ENCODE measurements at places on chromosomes 12 and 14.
A peak's percentile ranks its signal among the peaks of the same experiment; 100 is the strongest.

DNA sequence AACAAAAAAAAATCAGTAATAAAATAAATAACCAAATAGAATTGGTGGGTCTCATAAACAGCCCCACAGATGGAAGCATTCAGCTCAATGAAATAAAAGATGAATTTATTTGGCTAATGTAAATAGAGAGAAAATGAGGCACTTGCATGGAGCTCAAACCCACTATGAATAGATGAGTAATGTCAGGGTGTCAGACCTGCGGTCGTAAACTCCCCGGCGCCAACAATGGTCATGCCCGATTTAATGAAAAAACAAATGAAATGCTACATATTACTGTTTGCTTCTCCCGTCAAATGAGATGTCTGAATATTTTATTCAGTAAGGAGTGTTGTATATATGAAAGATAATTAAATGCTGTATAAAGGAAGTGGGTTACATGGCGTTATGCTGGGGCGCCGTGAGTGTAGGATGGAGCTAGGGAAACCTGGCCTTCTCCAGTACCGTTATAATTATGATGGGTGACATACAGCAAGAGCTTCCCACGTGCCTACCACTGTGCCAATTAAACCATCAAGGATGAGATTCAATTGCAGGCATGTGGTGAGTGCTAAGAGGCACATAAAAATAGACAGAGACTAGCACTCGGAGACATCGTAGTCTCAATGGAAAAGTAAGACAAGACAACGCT lies 648.1 kb downstream of the BCL11B start:
- no peak for DNase-seq

DNA sequence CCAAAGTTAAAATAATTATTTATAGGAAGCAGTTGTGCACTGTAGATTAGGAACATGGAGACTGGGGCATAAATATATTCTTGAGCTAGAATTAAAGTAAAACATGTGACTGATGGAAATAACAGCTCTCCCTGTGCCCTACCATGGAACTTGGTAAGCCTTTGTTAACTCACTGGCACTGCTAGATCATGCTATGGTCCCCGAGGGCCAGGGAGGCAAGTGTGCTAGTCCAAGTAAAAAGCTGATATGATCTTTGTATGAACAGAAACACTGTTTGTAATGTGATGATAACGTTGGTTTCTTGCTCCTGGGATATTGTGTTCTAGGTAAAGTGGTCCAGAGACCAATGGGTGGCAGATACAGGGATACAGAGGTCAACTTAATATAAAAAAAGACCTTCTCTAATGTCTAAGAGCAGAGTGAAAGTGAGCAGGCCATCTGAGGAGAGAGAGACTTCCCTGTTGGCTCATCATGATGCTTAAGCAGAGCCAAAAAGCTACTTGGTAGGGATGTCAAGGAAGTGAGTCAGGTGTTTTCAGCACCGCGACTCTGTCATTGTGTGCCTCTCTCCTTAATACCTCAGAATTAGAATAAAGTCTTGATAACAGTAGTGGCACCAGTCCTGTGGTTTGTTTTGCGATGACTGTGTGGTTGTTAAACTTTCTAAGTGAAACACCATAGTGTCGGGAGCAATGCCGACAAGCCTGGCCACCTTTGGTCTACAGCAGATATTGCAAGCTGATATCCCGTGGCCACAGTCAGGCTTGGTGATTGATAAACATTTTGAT lies 27.6 kb downstream of the BICD1 start:
- no peak for DNase-seq

DNA sequence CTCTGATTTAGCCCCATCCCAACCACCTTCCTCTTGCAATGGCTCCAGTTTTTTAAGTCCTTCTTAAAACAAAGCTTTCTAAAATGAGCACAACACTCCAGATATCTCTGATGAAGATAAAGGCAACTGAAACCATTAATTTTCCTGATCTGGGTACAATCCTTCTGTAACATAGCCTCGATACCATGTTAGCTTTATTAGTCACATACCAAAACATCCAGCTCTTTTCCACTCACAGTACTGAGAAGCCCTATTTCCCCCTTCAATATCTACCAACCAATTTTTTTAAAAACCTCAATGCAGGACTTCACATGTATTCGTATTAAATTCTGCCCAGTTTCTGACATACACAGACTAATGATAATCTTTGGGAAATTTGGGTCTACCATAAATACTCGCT lies 105.9 kb downstream of the MED13L start:
- no peak for DNase-seq

- DNase-seq: no peak
These were observed 7.6 kb downstream of the VPS37B start for GRCh38 chr12:122888232-122888752.

GRCh38 chr14:64970776-64971477 lies 1.2 kb downstream of the RAB15 start:
- DNase-seq: peak; percentile 70

DNA sequence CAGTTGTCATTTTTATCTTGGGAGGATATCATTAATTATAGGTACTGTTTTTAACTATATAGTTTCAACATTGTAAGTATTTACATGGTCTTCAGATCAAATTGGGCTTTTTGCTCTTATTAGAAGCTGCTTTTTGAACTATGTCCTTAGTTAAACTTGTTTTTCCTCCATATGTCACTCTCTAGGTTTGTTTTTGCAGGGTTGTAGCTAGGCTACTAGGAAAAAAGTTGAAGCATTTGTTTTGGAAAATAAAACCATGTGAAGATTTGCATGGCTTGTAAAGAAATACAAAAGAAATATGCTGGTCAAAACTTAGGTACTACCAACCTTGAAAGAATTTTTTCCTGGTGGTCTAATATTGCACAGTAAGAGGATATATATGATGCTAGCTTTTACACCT lies 3.4 kb downstream of the ARID2 start:
- DNase-seq: no peak

DNA sequence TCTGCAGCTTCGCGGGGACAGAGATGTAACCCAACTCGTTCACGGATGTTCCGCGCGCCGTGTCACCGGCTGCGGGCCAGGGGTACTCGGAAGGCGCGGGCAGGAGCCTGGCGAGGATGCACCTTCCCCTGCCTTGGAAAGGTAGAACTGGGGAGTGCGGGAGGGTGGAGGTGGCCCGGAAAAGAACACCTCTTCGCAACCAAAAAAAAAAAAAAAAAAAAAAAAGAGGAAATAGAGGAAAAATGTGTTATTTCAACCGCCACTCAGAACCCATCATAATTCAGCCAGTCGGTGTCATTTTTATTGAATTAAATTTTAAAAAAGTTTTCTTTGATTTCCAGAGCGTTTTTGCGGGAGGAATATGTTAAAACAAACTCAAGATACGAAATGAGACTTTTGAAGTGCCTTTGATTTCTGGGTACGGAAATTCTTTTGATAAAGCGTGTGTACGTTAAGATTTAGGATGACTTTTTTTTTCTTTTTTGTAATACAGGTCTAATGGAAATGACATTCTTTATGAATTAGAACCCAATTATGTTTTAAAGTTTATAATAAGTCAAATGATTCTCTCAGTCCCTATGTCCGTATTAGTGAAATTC lies 8.9 kb downstream of the CDKN1B start:
- no peak for DNase-seq

DNA sequence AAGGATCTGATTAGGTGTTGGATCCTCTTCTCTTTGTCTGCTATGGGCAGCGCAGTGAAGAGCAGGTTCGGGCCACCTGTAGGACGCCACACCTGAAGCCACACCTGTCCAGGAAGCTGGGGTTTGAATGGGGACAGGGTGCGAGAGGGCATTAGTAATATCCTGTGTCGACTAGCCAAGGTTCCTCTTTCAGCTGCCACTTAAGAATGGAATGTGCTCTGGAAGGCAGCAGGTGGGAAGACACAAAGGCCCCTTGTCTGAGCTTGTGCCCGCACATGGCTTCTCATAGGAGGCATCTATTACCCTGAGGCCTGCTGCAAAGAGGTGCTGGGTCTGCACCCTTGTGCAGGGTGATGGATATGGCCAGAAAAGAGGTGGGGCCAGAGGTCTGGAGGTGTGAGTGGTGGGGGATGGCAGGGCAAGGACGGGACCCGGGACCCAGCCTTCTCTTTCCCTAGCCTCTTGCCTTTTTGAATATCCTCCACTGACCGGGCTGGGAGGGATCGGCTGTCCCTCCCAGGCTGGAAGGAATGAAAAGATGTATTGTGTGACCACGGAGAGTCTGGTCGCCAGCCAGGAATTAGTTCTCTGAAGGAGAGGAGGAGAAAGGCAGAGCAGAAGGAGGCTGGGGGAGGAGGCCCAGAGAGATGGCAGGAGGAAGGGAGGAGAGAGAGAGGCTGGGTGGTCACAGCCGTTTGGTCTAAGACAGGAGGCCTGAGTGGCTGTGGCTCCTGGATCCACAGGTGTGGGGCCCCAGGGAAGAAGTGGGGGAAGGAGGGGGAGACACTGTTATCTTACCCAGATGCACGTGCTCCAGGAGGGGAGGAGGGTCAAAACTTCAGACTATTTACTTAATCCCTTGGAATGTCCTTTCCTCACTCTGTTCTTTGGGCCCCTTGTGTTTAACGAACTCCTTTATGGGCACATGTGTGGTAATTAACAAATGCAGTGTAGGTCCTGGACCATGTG lies 101.5 kb downstream of the SMOC1 start:
- DNase-seq: no peak

DNA sequence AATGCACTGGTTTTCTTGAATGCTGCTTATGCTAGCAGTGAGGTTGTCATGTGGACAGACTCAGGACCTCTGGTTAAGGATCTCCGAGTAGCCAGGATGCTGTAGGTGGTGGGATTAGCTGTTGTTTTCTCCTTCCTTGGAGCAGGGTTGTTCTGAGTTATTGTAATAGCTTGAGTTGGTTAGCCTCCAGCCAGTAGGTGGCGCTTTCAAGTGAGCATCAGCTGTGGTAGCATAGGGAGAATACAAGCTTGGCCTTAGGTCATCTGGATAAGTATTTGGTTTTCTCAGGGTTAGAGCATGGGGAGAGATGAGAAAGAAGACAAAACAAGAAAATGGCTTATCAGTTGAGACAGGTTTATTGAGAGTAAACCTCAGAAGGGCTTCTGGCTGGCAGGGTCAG lies 299.7 kb upstream of the FBXO33 start:
- no peak for DNase-seq

GRCh38 chr12:3531496-3531895 lies 40.5 kb downstream of the PRMT8 start:
- DNase-seq: no peak

DNA sequence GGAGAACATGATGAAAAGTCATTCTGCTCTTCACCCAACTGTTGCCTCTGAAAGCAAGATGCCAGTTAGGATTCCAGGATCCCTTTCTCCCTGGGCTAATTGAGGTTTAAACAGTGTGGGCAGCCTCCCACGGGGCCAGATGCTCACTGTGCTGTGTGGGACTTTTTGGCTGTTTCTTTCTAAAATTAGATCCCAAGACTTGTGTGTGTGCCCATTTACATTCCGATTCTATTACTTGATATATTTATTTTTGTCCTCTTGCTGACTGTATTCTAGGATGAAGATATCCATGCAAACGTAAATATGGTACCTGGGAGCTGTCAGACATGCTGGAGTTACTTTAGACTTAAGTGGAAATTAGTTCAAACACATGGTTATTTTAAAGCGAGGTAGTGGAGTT lies 6.2 kb downstream of the IFT43 start:
- DNase-seq: no peak

- DNase-seq: no peak
These were observed 38.2 kb upstream of the MTHFD1 start for GRCh38 chr14:64349741-64350490.

- DNase-seq: no peak
These were observed 462.3 kb upstream of the LRFN5 start for GRCh38 chr14:41144370-41144769.

GRCh38 chr12:93039930-93040329 lies 110.8 kb upstream of the EEA1 start:
- DNase-seq: no peak

DNA sequence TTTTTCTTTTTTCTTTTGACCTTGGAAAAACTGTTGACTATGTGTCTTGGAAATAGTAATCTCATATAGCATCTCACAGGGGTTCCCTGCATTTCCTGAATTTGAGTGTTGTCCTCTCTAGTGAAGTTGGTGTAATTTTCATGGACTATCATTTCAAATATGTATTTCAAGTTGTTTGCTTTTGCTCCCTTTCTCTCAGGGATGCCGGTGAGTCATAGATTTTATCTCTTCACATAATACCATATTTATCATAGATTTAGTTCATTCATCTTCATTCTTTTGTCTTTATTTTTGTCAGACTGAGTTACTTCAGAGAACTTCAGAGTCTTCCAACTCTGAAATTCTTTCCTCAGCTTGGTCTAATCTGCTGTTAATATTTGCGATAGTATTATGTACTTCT lies 1320.6 kb downstream of the LRFN5 start:
- no peak for DNase-seq

GRCh38 chr12:108282676-108283075 lies 56.4 kb downstream of the CMKLR1 start:
- no peak for DNase-seq

DNA sequence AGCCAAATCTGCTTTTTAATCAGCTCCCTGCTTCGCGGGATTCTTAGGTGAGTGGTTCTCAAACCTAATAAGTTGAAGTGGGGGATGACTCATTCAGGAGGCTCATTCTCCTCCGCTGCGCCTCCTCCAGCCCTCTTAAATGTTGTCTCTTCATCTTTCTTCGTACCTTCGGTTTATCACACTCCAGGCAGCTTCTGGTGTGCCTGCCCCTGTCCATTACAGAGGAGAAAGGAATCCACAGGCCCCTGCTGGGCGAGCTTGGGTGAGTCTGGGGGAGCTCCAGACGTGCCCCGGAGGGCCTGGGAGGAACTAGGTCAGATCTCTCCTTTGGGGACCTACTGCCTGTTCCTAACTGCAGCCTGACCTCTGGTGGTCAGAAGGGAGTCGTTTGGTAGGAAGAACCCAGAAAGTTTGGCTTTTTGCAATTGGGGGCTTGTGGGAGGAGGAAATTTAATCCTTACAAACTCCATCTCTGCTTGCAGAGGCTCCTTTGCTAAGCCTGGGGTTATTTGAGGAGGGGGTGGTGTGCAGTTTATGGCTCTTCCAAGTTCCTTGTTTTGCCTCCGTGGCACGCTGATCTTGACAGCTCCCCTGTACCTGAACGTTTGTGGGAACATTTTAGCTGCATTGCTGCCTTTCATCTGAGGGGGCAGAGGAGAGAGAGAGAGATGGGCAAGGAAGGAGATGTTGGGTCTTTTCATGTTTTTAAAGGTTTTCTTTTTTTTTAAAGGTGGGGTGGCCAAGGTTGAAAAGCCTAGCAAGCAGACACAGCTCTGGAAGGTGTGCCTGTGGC lies 84.1 kb upstream of the GNG2 start:
- peak; percentile 46 for DNase-seq

DNA sequence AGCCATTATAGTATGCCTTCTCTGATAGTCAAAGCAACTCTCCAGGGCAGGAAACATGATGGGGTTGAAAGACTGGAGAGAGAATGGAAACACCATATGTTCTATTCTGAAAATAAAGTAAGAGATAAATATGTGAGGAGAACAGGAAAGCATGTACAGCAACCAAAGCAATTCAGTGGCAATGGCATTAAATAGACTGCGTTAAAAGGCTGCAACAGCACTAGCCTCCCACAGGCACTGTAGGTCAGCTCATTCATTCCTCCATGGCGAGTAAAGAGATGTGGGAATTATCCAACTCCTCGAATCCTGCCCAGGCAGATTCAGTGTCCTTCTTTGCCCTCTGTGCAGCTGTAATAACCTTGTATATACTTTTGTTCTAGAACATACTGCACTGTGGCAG lies 43.8 kb downstream of the ANO6 start:
- DNase-seq: no peak
